ENCODE measurements at places on chromosomes 2 and 18. TPM values are rescaled to one million over a fixed set of nuclear protein-coding genes. Genes with fewer than 3 reads are reported as not detected.

Gene SOX11
- not detected for polyA plus RNA-seq

Gene LRRTM4
- not detected for polyA plus RNA-seq

Gene EFHD1
- not detected for polyA plus RNA-seq

Gene RNF144A
- polyA plus RNA-seq: 1.1 TPM

Gene TMEM37
- polyA plus RNA-seq: 0.13 TPM

Gene TACR1
- not detected for polyA plus RNA-seq

Gene RASGRP3
- 0.97 TPM for polyA plus RNA-seq

Gene CYTIP
- polyA plus RNA-seq: not detected

Gene EIPR1
- polyA plus RNA-seq: 49.3 TPM

Gene CD207
- polyA plus RNA-seq: not detected

Gene LYG2
- polyA plus RNA-seq: 0.24 TPM

Gene FSHR
- polyA plus RNA-seq: not detected

Gene SCYGR2
- polyA plus RNA-seq: not detected

Gene DPY30
- polyA plus RNA-seq: 96.1 TPM

Gene SAG
- polyA plus RNA-seq: not detected

Gene FBXO15
- polyA plus RNA-seq: 0.11 TPM

Gene ADGRF3
- polyA plus RNA-seq: 0.27 TPM

Gene MEIS1
- 2.2 TPM for polyA plus RNA-seq

Gene CHAC2
- polyA plus RNA-seq: 10.9 TPM

Gene PRKAG3
- not detected for polyA plus RNA-seq

Gene WNT10A
- 6.6 TPM for polyA plus RNA-seq

Gene SLC11A1
- polyA plus RNA-seq: 0.46 TPM

Gene MOCOS
- polyA plus RNA-seq: 2.2 TPM

Gene SLC9A2
- polyA plus RNA-seq: 0.13 TPM

Gene UGT1A10
- polyA plus RNA-seq: 2.4 TPM

Gene PARD6G
- 23.6 TPM for polyA plus RNA-seq

Gene DTNA
- 0.26 TPM for polyA plus RNA-seq

Gene ANKRD30BL
- not detected for polyA plus RNA-seq

Gene C2orf80
- polyA plus RNA-seq: not detected

Gene PTPN2
- polyA plus RNA-seq: 23.7 TPM

Gene HOXD12
- polyA plus RNA-seq: not detected

Gene KCNJ3
- not detected for polyA plus RNA-seq

Gene DYNAP
- 0.07 TPM for polyA plus RNA-seq

Gene NEU4
- polyA plus RNA-seq: not detected

Gene CSRNP3
- polyA plus RNA-seq: 0.61 TPM

Gene ARHGAP15
- 0.21 TPM for polyA plus RNA-seq

Gene PSMD1
- 198 TPM for polyA plus RNA-seq

Gene GPR45
- not detected for polyA plus RNA-seq

Gene SNRPD1
- polyA plus RNA-seq: 32.6 TPM

Gene LRATD1
- 4.3 TPM for polyA plus RNA-seq

Gene MLPH
- 1.0 TPM for polyA plus RNA-seq

Gene COLEC12
- polyA plus RNA-seq: not detected

Gene SPATA3
- polyA plus RNA-seq: not detected

Gene COL4A4
- 0.03 TPM for polyA plus RNA-seq

Gene RAB6C
- polyA plus RNA-seq: not detected

Gene ACSL3
- 102 TPM for polyA plus RNA-seq

Gene PLB1
- polyA plus RNA-seq: 5.2 TPM

Gene DAPL1
- polyA plus RNA-seq: 1.1 TPM

Gene LCT
- 0.01 TPM for polyA plus RNA-seq

Gene CD28
- not detected for polyA plus RNA-seq

Gene SFTPB
- polyA plus RNA-seq: not detected

Gene UGT1A3
- 1.8 TPM for polyA plus RNA-seq

Gene NRP2
- 9.1 TPM for polyA plus RNA-seq

Gene MOGAT1
- polyA plus RNA-seq: not detected

Gene C2orf66
- 0.32 TPM for polyA plus RNA-seq

Measured in keratinocyte (primary cell).